ENCODE measurements at places on chromosomes 11 and 22.

DNA sequence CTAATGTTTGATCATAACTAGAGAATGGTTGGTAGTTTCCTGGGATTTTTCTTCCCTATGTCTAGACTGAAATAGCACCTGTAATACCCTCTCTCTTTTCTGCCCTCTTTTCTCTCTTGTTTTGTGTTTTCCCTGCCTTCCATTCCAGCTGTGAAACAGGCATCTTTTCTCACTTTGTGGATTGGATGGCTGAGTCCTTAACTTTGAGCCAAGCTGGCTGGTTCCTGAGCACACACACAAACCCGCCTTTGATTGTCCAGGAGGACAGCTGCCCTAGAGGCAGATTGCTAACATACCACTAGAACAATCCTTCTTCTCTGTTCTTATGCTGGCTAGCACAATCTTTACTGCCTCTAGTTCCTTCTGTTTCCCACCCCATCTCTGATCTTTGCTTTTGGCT lies 17.7 kb downstream of the CTNND1 start:
- DNase-seq = no peak

GRCh38 chr11:12298610-12299009 lies 78.8 kb upstream of the PARVA start:
- no peak for DNase-seq

GRCh38 chr11:81497202-81497804 lies 1236.4 kb downstream of the FAM181B start:
- peak; percentile 61 for DNase-seq

- DNase-seq = peak; percentile 75
Observed at GRCh38 chr11:34633990-34634693, 13.2 kb downstream of the EHF start.

- DNase-seq = no peak
Observed at GRCh38 chr22:23826510-23827350, 12.1 kb downstream of the DERL3 start.

DNA sequence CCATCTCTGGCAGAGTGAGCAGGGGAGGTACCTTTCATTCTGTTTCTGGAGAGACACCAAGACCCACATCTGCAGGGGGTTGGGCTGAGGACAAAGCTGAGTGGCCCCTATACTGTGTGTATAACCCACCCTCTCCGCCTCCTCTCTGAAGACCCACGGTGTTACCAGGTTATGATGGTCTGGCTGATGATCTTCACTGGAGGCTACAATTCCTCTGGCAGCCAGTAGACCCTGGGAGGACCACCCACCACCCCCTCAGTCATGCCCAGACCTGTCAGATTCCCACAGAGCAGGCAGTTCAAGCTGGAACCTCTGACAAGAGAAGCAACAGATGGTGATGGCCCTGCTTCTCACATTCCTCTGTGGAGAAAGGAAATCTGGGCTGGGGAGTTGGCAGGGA lies 11.4 kb upstream of the KCNJ1 start:
- DNase-seq = no peak

DNA sequence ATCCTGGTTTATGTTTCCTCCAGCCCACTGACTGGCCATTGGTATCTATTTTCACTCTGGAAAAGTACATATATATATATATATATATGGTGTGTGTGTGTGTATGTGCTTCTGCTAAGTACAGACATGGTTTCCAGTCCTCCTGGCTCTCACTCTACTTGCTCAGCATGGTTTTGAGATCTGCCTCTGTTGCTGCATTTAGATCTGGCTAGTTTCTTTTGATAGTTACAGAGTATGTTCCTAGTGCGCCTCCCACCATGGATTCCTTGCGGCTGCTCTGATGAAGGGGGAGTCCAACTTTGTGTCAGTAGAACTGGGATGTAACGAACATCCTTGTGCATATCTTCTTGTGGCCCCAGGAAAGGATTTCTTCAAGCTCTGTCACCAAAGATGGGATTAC lies 274.1 kb downstream of the MIAT start:
- no peak for DNase-seq

GRCh38 chr11:766106-766935 lies 11.0 kb downstream of the GATD1 start:
- no peak for DNase-seq

DNA sequence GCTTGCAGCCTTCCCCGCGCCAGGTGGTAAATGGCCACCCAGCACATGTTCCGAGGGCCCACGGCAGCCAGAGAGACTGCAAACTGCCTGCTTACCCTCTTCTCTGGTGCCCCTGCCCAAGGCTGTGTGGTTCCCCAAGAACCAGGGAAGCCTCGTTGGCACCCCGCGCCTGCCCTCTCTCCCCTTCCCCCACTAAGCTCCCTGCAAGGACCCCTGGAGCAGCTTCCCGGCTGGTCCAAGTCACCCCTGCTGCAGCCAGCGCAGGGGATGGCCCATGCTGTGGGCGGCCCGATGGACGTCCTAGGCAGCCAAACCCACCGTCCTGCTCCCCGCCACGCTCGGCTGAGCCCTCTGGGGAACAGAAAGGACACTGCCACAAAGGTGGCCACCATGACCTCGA lies 30.2 kb downstream of the MACROD1 start:
- no peak for DNase-seq

DNA sequence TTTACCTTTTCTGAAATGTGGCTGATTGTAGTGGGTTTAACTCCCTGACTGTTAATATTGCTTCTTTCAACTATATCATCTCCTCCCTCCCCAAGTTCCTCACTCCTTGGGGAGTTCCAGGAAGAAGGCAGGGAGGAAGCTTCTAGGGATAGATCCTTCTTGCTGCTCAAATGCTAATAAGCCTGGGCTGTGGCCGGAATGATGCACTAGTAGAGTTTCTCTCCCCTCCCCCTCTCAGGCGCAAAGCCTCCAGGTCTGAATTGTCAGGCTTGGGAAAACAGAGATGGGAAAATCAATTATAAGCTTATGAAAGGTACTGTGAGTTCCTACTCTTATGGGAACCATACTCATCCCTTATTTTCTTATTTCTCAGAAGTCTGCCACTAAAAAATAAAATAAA lies 30.8 kb downstream of the FEZ1 start:
- no peak for DNase-seq

DNA sequence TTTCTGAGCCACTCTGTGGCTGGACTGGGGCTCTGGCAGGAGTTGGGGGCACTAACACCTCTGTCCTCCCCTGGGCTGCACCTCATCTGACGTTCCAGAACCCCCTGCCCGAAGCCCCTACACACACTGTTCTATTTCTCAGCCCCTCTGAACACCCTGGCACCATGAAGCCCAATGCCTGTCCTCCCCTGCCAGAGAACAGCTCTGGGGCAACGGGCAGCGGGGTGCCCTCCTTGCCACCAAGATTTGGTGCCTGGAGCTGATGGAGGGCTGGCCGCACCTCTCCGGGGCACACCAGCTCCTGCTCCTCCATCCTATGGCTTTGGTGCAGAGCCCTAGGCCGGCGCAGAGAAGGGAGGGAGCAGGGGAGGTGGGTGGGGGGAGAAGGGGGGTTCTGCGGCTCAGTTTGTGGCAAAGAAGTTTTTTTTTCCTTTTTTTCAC lies 16.3 kb downstream of the DUSP8 start:
- DNase-seq = no peak

GRCh38 chr11:128941573-128942271 lies 949 bp downstream of the TP53AIP1 start:
- no peak for DNase-seq

- DNase-seq = no peak
Observed at GRCh38 chr11:131109257-131109656, 193.0 kb upstream of the SNX19 start.

DNA sequence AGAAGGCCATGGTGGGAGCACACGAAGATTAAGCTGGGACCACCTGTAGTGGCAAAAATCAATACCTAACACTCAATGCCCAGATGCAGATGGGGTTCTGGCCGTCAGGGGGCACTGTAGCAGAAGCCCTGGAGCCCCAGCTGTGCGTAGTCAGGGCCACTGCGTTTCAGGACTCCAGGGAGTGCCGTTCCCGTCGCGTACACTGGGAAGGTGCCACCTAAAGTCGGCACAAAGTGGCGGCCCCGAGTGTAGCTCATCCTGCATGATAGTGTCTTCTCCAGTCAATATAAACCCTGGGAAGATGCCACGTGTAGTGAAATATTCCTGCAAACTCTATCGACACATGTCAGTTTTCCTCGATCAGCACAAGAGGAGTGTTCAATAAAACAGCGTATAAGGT lies 123.8 kb upstream of the NTM start:
- DNase-seq = peak; percentile 41

DNA sequence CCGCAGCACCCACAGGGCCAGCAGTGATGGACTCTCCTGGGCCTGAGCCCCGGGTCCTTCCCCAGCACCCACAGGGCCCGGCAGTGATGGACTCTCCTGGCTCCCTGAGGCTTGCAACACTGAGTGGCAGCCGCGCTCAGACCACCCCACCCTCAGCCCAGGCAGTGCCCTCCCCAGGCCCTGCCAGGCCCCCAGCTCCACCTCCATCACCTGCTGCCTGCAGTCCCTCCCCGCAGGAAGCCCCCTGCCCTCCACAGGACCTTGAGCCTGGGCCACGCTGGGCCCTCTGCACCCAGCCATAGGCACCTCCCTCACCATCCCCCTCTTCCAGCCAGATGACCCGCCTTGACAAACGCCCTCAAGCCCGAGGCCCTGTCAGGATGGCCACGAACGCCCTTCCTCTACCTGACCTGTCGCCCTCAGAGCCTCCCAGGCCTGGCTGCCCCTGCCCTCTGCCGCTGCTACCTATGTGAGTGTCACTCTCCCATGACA lies 11.4 kb downstream of the ALG12 start:
- no peak for DNase-seq

DNA sequence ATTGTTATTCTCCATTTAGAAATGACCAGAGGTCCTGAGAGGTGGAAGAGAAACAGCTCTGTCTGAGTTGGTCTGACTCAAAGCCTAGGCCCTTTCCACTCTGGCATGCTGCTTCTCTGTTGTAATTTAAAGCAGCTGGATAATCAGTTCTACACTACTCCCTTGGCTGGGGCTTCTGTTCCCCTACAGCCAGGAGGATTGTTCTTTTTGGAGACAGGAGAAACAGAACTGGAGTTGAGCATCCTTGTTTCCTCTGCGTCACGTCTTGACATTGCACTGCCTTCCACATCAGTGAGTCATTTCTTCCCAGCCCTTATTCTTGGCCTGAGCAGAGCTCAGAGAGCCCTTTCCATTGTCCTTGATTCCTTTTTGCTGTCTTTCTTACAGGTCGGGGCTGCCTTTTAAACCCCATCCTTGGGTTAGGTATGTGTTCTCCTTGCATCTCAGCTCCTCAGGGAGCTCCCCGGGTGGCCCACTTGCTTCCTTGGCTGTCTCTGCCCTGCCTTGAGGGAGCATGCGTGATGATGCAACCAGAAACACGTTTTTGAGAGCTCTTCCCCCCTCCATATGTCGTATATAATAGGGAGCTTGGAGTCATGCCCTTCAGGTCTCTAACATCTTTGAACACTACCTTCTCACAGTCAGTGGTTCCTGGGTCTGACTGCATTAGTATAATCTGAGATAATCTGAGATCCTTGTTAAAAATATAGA lies 35.7 kb downstream of the CYB5R2 start:
- DNase-seq = no peak
